ENCODE measurements at places on chromosomes 6 and 20. TPM values are rescaled to one million over a fixed set of nuclear protein-coding genes. Genes with fewer than 3 reads are reported as not detected.

Gene RGS17
- 44.9 TPM for polyA plus RNA-seq

Gene MRS2
- 37.7 TPM for polyA plus RNA-seq

Gene SLC52A3
- polyA plus RNA-seq, result not detected

Gene TMC2
- polyA plus RNA-seq, result 0.66 TPM

Gene BPIFB4
- polyA plus RNA-seq, result not detected

Gene C6orf15
- polyA plus RNA-seq, result not detected

Gene RWDD2A
- polyA plus RNA-seq, result 6.3 TPM

Gene WFDC10B
- polyA plus RNA-seq, result not detected

Gene CST8
- not detected for polyA plus RNA-seq

Gene PSORS1C2
- polyA plus RNA-seq, result not detected

Measured in neural cell (in vitro differentiated cells).